ENCODE measurements at places on chromosomes 4 and X.

- DNase-seq, result no peak
These were observed 44.0 kb downstream of the ABLIM2 start for GRCh38 chr4:8114456-8115202.

- no peak for DNase-seq
These were observed 2.9 kb downstream of the UGDH start for GRCh38 chr4:39524161-39524957.

GRCh38 chr4:15562623-15563022, 92.5 kb downstream of the FBXL5 start:
- no peak for DNase-seq

GRCh38 chr4:4269856-4270255, 20.1 kb downstream of the LYAR start:
- no peak for DNase-seq

GRCh38 chr4:155708782-155709181, 42.1 kb downstream of the GUCY1A1 start:
- no peak for DNase-seq

Measured in GM18507 (cell line).